ENCODE measurements at places on chromosomes 4 and X. TPM values are rescaled to one million over a fixed set of nuclear protein-coding genes. Genes with fewer than 3 reads are reported as not detected.

DNA sequence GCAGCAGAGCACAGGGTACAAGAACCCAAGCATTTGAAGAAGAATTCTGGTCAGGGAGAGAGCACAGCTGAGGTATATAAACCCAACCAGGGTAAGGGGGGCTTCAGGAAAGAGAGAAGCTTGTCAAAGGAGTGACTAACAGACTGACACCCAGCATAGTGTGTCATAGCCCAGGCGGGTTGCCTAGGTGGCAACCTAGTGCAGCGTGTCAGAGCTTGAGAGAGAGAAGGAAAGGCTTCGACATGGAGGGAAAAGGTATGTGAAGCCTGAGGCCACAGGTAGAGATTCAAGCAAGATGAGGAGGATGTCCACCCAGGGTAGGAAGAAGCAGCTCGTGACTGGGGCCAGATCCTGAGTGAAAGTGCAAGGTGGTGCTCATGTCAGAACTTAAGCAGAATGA is 8.5 kb upstream of the ANTXR2 start:
- no peak for DNase-seq

DNA sequence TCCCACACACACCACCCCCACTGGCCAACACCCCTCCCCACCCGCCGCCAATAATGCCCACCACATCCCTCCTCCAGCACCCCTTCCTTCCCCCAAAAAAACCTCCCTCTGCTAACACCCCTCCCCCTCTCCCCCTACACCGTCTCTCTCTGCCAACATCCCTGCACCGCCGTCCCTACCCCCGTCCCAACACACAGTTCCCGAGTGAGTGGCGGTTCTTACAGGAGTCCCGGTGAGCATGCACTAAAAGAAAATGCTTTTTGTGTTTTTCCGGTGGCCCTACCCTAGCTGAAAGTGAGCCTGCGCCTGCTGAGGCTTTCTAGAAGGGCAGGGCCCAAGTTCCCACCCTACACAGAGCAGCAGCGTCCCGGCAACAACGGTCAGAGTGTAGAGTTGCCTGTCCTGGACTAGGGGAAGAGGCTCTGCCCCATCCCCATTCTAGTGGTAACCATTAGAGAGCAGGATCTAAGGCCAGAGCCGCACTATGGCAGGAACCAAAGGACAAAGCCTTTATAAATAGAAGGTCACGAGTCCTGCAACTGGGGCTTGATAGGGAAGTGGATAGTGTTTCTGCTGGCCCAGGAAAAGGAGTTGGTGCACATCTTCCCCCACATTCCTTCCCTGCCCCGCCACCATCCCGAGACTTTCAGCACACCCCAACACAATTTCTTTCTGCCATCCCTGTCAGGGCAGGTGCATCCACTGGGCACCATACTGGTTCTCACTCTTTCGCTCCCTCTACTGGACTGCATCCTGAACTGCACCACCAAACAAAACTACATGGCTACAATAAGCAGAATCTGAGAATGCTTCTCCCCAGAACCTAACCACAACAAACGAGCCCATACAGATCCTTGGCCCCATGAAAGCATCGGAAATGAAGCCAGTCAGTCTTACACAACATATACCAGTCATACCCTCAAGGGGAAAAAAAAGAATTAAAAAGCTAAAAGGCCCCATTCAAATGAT is 78.1 kb upstream of the PAGE3 start:
- DNase-seq, result peak; percentile 7

- DNase-seq, result no peak
Observed at GRCh38 chr4:80231180-80231579, 33.9 kb downstream of the PRDM8 start.

DNA sequence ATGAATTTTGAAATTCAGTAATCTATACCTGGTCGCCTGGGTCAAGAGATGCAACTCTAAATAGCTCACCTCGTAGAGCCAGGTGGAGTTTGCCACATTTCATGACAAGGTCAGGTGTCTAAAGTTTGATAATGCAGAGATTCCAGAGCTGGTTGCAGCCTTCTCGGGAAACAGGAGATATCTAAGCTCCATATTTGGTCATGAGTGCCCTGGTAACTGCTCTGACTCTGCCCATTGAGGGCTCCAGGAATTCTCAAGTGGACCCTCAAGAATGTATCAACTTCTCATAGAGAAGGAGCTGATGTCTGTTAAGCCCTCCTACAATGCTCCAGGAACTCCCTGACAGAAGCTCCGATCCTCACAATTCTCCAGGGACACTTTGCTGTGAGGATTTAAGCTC is 33.2 kb upstream of the TSPAN5 start:
- no peak for DNase-seq

The PGRMC1 gene
- polyA plus RNA-seq, result 33.1 TPM

DNA sequence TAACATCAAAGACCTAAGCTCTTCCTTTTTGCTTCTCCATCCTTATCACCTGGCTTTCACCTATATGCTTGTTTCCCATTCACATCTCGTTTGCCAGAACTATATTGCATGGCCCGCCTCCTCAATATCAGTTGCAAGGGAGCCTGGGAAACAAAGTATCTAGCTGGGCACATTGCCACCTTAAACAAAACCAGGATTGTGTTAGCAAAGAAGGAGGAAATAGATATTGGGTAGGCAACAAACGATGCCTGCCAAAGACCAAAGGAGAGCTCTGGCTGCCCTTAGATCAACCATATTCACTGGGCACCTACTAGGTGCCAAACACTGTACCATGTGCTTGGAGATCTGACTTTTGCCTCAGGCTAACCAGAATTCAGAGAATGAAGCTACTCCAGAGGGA is 107.5 kb downstream of the GRIA3 start:
- DNase-seq, result no peak

The ABCD1 gene
- polyA plus RNA-seq, result 9.3 TPM

All from heart right ventricle (tissue), 16 donors.